ENCODE measurements at places on chromosomes 2 and 18. TPM values are rescaled to one million over a fixed set of nuclear protein-coding genes. Genes with fewer than 3 reads are reported as not detected.

The ATAD2B gene
- polyA plus RNA-seq: 10.4 TPM

The LIPG gene
- not detected for polyA plus RNA-seq

DNA sequence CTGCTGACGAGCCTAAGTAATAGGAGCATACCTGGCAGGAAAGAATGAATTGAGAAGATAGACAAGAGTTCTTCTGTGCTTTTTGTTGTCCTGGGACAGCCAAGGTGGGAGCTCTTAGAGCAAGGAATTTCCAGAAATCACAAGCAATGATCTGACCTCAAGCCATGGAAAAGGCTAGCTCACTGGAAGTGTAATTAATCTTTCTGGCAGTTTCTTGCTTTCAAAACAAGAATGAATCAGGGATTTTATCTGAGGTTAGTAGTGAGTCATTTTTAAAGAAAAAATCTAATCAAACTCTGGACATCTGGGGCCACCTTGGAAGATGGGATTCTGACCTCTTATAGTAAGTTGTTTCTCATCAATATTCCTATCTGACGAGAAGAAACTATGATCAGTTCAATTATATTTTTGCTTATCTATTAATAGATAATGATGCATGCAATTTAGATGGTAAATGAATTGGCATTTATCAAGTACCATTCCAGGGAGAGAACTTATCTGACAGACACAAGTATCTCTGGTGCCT lies 98.0 kb downstream of the ADCYAP1 start:
- DNase-seq: no peak

The CIAO1 gene
- 104 TPM for polyA plus RNA-seq

The ALKAL2 gene
- not detected for polyA plus RNA-seq

The TMEM37 gene
- polyA plus RNA-seq: not detected

DNA sequence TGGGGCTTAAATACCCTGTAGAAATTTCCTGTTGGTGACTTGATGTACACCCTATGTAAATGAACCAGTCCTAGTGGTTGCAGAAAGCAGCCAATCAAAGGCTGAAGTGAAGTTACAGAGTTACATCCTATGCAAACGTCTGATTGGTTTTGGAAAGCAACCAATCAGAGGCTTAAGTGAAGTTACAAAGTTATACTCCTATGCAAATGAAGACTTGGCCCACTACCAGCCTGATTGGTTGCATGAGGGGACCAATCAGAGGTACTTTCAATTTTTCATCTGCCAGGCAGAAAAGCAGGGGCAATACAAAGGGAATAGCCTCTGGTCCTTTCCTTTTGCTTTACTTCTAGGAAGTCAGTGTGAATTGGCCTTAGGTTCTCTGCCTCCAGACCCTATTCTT lies 13.6 kb upstream of the ZNF397 start:
- DNase-seq: no peak

GRCh38 chr2:236887953-236888793 lies 197.5 kb upstream of the COPS8 start:
- no peak for DNase-seq

GRCh38 chr2:38875227-38875575 lies 533 bp downstream of the DHX57 start:
- no peak for DNase-seq

DNA sequence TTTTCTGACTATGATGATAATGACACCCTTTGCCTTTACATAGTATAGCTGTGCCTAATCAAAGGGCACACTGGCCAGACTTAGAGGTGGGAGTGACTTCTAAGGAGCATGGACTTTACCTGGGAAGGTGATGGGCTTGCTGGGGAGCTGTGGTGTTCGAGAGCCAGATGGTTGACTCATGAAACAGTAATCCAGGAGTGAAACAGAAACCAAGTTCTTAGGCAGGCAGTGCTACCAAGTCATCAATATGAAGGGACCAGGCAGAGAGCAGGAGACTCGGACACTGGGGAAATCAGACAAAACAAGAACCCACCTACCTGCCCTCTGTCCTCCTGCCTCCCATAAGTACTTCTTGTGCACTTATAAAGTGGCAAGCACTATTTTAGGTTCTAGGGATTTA lies 430.4 kb downstream of the DLGAP1 start:
- DNase-seq: no peak

- DNase-seq: no peak
These were observed 44.2 kb downstream of the CEP192 start for GRCh38 chr18:13035249-13035914.

The CBLN2 gene
- not detected for polyA plus RNA-seq

- no peak for DNase-seq
These were observed 7.9 kb downstream of the NEDD4L start for GRCh38 chr18:58051765-58052460.

- DNase-seq: no peak
These were observed 865 bp downstream of the GALR1 start for GRCh38 chr18:77250501-77250925.

The STARD6 gene
- not detected for polyA plus RNA-seq

DNA sequence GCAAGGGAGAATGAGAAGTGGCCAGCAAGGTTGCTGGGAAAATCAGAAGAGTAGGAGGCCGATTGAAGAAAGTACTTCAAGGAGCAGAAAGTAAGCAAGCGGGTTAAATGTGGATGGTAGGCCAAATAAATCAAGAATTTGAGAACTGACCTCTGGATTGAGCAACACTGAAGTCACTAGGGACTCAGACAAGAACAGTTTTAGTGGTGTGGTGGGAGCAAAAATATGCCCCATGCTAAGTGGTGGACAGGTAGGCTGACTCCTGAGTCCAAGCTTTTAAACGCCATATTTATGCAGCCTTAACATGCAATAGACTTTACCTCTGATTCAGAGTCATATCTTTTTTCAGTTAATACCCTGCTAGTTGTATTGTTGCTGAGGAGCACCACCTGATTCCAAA lies 4.5 kb downstream of the TRABD2A start:
- DNase-seq: no peak

DNA sequence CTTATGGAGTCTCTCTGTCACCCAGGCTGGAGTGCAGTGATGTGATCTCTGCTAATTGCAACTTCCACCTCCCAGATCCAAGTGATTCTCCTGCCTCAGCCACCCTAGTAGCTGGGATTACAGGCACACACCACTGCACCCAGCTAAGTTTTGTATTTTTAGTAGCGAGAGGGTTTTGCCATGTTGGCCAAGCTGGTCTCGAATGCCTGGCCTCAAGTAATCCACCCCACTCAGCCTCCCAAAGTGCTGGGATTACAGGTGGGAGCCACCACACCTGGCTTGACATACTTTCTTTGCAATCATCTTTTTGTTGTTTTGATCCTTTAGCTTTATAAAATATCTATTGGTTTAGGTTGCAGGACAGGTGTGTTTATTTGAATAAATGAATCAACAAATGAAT lies 9.7 kb upstream of the KCNE4 start:
- no peak for DNase-seq

The OSR1 gene
- not detected for polyA plus RNA-seq

DNA sequence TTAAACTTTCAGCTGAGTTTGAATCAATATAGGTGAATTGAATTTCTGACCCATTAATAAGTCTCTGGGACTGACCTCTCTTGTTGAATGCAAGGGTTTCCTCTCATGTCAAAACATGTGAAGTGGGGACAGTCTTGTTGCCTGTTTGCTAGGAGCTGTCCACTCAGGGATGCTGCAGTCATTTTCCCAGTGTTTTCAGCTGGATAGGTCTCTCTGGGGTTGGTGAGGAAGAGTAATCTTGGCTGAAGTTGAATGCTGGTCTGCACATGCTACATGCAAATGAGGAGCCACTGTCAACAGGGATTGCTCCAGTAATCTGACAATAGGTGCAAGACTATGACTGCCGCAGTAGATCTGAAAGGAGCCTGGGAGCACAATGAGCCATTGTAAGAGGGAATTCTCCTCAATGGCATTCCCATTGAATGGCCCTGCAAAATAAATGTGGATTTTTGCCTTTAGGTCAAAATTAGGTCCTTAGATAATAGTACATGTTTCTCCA lies 34.1 kb upstream of the IL1RL1 start:
- no peak for DNase-seq

GRCh38 chr2:229296016-229296415 lies 24.9 kb upstream of the PID1 start:
- no peak for DNase-seq

DNA sequence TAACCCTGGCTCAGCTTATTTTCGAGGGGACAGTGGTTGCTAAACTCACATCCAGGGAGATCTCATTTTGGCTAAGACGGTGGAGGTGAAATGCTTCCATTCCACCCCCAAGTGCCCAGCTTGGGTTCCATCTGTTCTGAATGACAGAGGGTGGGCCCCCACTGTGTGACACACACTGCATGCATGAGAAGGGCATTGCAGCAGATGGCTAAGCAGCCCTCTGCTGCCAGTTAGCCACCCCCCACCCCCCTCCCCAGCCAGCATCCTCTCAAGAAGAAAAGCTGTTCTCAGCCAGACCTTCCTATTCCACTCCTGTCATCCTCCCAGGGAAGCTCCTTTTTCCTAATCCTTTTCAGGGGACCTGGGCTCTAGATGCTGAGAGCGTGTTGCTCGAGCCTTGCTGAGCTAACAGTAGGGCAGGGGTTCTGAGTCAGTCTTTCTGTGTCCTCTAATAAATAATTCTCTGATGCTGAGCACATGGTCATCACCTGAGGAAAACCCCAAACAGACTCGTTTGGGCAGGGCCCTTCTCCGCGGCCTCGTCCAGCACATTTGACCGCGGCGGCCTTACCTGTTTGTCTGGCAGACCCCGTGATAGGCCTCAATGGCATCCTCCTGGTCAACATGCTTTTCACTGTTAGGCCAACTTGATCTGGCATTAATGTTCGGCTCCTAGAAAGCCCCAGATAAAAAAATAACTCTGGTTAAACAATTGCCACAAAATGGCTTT lies 49.5 kb upstream of the ACAA2 start:
- DNase-seq: no peak

The FLACC1 gene
- polyA plus RNA-seq: 0.97 TPM

GRCh38 chr2:127219171-127220070 lies 678 bp downstream of the CYP27C1 start:
- no peak for DNase-seq
